ENCODE measurements at places on chromosomes 13 and 19. TPM values are rescaled to one million over a fixed set of nuclear protein-coding genes. Genes with fewer than 3 reads are reported as not detected.
A peak's percentile ranks its signal among the peaks of the same experiment; 100 is the strongest.

SYMPK gene
- total RNA-seq = 28.1 TPM

DNA sequence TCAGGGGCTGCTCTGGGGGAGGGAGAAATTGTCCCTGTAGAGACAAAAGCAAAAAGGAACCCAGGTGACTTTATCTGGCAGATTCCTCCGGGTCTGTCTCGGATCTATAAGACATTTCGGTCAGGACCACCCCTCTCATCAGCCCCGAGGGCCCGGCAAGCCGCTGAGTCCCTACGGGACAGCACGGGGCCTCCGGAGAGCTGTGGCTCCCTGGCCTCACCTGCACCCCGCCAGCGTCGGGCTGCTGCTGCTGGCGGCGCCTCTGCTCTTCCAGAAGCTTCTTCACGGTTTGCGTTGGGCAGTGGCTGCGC, 1.9 kb downstream of the NFKBID start:
- DNase-seq = no peak

PSG6 gene
- not detected for total RNA-seq

GRCh38 chr13:45479661-45480060, 14.9 kb downstream of the COG3 start:
- no peak for DNase-seq

GRCh38 chr19:14073261-14073924, 807 bp downstream of the MISP3 start:
- DNase-seq = peak; percentile 92

Data from GM23248 (cell line).